LoVo (cell line): ENCODE measurements at places on chromosomes 1 and 21.
A peak's percentile ranks its signal among the peaks of the same experiment; 100 is the strongest.

DNA sequence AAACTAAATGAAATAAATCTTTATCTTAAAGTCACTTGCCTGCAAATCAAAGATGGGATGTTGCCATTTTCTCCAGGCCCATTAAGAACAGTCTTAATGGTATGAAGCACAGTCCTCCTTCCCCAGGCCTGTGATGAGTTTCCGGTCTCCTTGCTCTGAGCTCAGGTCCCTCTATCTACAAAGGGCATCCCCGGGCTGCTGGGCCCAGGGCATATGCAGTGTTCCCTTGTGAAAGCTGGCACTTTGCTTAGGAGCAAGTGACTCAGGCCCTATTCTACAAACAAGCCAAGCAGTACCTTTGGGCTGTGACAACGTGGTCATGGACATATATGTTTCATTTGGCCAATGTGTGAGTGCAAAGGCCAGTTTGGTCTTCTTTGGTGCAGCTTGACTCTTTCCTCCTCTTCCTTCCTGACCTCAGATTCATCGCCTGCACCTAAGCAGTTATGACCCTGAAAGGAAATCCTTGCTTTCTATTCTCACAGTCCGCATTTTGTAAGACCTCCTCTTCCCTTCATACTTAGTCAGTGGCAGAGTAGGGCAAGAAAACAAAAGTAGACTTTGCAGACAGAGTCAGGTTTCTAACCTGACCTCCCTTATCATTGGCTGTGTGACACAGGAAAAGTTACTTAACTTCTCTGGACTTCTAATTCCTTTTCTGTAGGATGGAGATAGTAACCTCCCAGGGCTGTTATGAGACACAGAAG, 109.5 kb downstream of the ERG start:
- DNase-seq, result no peak

DNA sequence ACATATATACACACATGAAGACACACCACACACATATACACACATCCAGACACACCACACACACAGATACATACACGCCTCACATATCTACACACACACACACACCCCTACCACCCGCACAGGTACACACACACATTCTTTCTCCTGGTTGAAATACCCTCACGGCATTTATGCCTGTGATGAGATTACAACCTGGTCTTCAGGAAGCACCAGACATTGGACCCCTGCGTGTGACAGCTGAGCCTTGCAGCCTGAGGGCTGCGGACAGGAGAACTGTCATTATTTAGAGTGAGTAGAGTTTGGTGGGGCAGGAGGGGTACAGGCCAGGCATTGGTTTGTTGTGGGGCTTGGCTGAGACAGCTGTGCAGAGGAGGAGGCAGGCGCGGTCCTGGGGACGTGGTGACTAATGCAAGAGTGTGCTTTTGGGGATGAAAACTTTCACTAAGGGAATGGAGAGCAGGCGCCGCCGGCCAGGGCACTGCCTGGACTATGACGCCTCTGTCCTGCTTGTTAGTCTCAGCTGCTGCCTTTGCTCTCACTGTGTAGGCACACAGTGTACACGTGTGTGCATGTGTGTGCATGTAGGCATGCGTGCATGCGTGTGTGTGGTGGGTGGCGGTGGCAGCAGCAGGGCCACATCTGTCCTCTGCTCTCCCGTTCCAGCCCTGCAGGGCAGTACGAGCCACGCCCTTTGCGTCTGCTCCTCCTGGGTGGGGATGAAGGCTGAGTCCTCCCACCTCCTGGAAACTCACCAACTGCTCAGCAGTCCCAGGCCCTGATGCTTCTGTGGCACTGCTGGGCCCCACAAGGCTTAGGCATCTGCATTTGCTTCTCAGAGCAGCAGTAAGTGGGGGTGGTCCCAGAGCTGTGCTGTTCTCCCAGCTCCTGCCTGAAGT, 57.6 kb downstream of the SPSB1 start:
- DNase-seq, result no peak

GRCh38 chr1:52191395-52191965, 49.6 kb downstream of the ZFYVE9 start:
- DNase-seq, result no peak

DNA sequence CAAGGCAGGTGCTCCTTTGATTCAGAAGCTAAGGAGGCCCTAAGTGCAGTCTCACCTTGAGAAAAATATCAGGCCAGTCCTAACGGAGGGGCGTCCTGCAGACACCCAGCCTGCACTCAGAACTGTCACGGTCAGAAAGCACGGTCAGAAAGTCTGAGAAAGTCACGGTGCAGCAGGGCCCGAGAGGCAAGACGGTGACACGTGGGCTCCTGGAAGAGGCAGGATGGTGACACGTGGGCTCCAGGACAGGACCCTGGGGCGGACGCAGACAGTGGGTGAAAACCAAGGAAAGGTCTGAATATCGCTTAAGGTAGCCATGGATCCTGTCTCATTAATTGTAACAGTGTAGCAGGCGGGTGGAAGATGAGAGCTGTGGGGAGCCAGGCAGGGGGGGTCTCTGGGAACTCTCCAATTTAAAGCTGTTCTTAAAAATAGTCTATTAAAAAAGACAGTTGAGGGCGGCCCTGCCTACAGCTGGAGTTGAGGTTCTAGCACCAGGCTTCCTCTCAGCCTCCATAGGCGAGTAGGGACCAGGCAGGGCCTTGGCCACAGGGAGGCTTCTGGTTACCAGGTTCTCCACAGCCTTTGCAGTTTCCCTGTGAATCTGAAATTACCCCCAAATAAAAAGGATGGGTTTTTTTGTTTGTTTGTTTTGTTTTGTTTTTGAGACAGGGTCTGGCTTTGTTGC, 65.2 kb downstream of the FAAP20 start:
- no peak for DNase-seq

GRCh38 chr1:64685765-64686341, 59.0 kb upstream of the RAVER2 start:
- DNase-seq, result no peak

DNA sequence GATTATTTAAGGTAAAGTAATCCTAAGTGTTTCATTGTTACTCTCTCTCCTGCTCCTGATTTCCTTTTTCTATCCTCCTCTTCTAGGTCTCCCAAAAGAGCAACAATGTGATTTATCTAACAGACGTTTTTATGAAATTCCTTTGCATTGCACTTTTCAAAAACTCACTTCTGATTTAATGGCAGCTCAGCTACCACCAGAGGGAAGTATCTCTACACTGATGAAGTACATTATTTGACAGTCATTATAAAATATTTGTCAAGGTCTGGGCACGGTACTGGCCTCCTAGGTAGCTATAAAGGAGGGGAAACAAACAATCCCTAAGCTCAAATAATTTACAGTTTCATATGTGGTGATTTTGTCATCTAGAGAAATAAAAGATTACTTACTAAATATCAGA, 15.6 kb downstream of the TMPRSS15 start:
- no peak for DNase-seq

DNA sequence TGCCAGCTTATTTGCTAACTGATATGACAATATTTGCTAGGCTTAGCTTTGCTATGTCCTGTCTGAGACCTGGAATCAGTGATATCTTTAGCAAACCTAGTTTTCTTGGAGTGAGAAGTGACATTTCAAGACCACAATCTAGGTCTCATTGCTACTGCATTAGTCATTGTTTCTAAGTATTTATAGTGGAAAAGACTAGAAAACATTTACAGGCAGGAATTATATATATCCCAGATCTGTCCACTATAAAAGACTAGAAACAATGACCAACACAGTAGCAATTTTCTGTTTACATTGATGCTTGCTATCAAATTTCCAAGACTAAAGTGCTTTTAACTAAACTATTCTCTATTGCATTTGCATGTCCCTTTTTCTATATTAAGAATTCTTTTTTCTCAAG, 5.0 kb upstream of the RGS18 start:
- DNase-seq, result no peak

GRCh38 chr1:119052267-119052666, 64.1 kb upstream of the TBX15 start:
- no peak for DNase-seq

- no peak for DNase-seq
Observed at GRCh38 chr1:35590476-35591040, 17.4 kb downstream of the TFAP2E start.

GRCh38 chr1:22044690-22045420, 7.7 kb upstream of the CDC42 start:
- DNase-seq, result no peak

GRCh38 chr1:156608981-156609380, 7.7 kb upstream of the GPATCH4 start:
- peak; percentile 31 for DNase-seq

GRCh38 chr1:31683997-31684396, 19.8 kb downstream of the COL16A1 start:
- DNase-seq, result no peak

DNA sequence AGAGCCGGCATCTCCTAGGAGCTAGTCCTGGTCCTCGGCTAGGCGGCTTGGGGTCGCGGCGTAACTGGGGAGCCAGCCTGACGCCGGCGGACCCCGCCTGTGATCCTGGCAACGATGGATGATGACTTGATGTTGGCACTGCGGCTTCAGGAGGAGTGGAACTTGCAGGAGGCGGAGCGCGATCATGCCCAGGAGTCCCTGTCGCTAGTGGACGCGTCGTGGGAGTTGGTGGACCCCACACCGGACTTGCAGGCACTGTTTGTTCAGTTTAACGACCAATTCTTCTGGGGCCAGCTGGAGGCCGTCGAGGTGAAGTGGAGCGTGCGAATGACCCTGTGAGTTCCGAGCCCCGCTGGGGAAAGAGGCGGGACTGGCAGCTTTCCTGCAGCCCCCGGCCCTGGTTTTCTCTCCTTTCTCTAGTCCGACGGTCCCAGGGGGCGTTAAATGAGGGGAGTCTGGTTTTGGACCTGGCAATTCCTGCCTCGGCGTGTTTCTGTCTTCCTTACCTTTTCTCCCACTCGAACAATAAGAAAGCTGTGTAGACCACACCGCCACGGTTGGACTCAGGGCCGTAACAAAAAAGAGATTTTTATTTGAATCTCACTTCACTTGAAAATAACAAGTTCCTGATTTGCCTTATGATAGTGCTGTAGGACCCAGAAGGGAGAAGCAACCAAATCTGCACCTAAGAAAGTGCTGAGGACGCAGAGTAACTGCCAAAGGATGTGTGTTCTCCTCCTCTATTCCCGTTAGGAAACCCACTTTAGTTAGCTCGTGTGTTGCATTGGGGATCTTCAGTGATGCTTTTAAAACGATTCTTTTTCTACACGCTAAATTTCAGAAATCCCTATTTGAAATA, at the start of gene SPRTN:
Gene SPRTN (plus strand): TSS at position 24 of the 859 bp plus-strand sequence. CDS start 91 bp downstream, at position 115.
- no peak for DNase-seq

DNA sequence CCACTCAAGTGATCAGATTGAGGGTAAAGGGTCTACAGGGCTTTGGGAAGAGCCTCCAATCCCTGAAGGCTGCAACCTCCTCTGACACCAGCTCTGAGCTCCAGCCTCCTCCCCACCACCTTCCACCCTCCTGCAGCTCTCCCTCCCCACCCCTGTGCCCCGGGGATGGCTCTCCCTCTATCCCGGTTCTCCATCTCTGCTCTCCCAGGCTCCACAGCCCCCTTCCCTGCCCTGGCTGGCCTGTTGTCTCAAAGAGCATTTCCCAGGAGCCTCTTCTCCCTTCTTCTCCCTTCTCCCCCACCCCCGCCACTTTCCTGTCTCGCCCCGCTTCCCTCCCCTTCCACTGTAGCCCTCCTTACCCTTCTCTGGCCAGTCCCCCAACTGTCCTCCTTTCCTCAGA, 1.1 kb downstream of the PLEKHA6 start:
- no peak for DNase-seq

DNA sequence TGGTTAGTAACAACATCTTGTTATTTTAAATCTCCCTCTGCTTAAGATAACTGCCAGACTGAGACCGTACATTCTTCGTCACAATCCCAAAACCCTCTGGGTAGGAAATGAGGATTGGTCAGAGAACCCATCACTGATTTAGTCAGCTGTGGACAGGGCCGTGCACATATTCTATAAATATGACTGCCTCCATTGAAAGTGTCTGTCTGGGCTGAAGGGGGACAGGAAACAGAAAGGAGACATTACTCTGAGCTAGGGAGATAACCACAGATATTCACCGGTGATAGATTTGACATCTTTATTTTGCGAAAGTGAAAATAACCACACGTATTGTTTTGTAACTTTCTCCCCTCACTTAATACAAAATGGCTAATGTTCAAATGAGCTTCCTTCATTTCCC, 36.9 kb upstream of the ST6GALNAC5 start:
- DNase-seq, result no peak

DNA sequence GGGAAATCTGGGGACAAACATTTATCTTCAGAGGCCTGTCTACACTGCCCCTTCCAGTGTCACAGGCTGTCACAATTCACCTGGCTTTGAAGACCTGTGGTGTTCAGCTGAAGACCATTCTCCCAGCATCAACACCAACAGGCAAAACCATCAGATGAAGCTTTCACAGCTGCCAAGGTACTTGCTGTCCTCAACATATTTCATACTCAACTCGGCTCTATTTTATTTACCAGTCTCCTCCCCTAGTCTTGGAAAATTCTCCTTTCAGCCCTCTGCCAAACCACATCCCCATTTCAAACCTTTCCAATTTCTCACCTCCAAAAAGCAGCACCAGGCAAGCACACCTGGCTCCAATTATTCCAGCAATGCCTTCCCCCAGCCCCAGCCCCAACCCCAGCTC, 108.8 kb downstream of the TGFBR3 start:
- no peak for DNase-seq

DNA sequence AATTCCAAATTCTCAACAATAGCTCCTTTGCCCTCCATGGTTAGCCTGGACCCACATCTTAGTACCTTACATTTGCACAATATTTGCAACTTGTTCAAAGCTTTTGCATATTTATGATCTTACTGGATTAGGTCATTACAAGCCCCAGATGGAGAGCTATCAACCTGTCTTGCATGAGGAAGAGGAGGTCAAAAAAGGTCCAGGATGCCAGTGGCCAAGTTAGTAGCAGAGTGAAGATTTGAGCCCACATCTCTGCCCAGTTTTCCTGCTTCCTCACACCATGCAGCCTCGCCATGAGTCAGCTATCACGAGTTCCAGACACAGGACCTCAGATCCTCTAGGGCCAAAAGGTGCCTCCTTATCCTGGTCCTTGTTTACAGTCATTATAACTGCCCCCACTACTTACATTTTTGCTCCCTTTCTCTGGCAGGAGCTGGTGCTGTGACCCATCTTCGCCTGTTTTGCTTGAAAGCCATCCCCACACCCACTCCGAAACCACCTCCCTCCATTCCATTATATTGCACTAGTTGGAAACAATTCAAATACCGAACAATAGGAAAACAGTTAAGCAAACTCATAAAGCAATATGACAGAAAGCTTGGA, 5.0 kb upstream of the AHCYL1 start:
- no peak for DNase-seq

DNA sequence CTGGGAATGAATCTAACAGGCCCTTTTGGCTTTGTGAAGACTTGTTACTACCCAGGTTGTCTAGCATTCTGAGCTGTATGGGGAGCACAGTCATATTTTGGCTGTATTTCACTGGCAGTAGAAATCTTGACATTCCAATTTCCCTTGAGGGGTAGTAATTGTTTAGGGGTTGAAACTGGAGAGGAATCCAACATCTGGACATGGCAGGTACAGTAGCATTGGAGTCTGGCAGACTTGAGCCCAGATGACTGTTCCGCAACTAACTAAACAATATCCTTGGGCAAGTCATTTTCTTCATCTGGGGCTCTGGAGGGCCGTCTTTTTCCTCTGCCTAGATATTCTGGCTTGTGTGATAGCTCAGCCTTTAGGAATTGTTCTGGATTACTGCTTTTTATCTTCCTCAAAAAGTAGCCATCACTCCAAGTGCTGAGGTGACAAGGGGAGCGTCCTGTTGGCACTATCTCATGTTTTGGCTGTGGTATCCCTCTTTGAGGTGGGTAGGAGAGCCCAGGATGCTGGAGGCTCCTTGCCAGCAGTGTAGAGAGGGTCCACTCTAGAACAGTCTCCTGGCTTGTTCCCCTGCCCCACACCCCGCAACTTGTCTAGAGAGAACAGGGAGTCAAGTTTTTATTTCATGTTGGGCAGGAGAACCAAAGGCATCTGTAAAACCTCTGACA, 22.7 kb upstream of the NBL1 start:
- DNase-seq, result no peak
